ENCODE measurements at places on chromosomes 3 and 15. TPM values are rescaled to one million over a fixed set of nuclear protein-coding genes. Genes with fewer than 3 reads are reported as not detected.

GRCh38 chr3:139577909-139578308 is 38.4 kb upstream of the RBP1 start:
- DNase-seq, result no peak

DNA sequence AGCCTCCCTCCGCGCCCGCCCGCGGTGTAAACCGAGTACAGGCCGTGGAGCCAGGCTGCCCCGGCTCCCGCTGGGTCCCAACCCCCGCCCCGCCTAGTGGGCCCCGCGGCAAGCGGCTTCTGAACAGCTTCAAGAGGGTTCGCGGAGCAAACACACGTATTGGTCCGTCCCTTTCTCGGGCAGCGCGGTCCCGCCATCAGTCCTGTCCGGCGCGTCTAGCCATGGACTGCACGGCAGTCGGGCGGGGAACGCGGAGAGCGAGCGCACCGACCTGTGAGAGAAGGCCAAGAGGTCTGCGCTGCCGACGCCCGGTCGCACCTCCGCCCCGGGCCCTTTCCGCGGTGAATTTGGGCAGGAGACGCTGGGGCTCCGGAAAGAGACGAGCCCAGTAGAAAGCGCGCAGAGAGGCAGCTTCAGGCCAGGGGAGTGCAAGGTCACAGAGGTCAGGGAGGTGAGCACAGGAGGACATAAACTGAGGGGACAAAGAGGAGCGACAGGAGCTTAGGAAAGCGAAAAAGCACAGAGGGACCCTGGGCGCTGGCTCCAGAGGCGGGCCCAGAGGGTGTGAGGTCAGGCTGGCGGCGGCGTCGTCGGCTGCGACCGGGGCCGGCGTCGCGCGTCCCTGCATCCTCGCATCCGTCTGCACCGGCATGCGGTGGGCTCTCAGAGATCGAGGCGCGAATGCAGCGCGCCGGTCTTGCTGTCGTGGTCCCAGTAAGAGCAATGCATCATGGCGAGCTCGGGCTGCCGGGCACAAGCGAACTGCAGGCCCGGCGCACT is 1.8 kb downstream of the FOXL2 start:
- no peak for DNase-seq

DNA sequence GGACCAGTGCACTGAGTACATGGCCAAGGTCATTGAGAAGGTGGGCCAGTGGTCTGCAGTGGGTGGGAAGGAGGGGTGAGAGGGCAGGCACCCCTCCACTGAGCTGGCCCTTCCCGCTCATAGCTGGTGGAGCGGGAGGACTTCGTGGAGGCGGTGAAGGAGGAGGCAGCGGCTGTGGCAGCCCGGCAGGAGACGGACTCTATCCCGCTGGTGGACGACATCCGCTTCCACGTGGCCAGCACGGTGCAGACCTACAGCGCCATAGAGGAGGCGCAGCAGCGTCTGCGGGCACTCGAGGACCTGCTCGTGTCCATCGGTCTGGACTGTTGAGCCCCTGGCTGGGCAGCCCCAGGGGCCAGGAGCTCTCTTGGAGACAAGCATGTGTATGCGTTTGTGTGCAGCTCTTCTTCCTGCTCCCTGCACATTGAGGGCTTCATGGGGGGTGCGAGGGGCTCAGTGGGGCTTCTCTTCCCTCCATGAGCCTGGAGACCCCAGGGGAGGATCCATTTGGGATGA is 7.5 kb downstream of the ABTB1 start:
- DNase-seq, result no peak

The GOLGA8H gene
- 1.1 TPM for total RNA-seq

The DPP8 gene
- 39.5 TPM for total RNA-seq

DNA sequence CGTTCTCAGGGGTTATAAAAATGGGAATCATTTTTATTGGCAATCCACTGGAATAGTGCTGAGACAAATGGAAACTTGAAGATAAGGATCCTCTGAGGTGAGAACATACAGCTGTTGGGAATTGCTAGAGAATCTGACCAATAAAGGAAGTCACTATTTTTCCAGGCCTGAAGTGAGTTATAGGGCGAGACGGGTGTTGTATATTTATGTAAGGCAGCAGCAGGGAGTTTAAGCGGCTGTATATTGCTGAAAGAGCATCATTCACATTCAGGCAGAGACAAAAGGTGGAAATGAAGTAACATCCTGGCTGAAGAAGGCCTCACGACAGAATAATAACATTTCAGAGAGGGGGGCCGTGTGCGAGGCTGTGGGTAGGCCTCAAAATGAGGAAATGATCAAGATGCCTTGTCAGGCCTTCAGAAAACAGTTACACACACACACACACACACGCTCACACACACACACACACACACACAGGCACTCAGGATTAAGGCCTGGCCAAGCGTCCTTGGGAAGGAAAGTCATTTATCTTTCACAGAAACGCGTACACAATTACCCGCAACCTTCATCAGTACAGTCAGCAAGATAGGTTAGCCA is 964.9 kb upstream of the NR2F2 start:
- no peak for DNase-seq

DNA sequence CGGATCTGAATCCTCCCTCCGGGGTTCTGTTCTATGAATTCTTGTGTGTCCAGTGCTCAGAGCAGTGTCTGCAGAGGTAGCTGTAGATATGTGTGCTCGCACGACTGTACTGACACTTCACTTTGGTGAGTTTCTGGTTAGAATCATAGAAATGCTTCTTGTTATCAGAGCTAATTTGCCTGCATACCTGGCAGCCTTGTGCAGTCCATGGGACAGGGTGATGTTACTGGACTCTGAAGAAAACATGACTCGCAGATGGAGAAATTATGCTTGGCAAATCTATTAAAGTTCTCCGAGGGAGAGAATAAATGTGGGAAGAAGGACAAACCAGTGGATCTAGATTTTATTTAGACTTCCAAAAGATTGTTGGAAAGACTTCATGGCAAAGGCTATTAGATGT is 12.2 kb downstream of the CGNL1 start:
- DNase-seq, result no peak

The PLA2G4F gene
- total RNA-seq, result 0.40 TPM

DNA sequence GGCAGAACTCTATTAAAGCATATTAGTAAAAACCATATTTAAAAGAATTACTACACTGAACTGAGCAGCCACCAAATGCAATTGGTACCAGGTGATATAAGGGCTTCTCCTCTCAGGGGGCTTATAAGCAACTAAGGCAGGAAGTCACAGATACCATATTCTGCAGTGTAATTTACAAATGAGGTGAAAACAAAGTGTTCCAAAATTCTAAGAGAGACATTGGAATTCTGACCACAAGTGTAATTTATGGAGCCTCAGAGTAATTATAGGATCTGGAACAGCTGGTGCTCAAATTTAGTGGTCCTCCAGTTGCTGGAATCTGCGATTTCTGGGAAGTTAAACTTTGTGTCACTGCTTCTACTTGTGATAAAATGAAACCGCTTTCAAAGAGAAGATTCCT is 3.1 kb upstream of the NR1I2 start:
- DNase-seq, result no peak

- no peak for DNase-seq
These were observed 30.0 kb upstream of the XYLB start for GRCh38 chr3:38316356-38317191.

- no peak for DNase-seq
These were observed 1.6 kb upstream of the LRRC31 start for GRCh38 chr3:169871129-169871886.

The TCTA gene
- total RNA-seq, result 21.0 TPM

DNA sequence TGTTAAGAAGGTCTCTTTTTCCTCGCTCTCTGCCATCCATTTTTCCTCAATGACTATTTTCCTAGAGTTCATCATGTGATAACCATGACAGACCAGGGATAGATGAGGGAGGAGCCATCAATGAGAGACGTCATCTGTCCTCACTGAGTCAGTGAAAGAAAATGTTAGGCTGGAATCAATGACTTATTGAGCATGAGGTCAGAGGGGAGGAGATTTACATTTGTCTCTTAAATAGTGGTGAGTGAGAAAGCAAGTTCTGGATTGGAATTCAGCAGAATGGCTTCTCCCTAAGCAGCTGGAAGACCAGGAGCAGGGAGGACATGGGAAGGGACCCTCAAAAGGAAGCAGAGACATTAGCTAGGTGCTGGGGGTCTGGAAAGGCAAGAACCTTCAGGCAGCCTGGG is 28.2 kb upstream of the USP3 start:
- no peak for DNase-seq

The CEMIP gene
- 0.04 TPM for total RNA-seq

The NCEH1 gene
- 42.8 TPM for total RNA-seq

DNA sequence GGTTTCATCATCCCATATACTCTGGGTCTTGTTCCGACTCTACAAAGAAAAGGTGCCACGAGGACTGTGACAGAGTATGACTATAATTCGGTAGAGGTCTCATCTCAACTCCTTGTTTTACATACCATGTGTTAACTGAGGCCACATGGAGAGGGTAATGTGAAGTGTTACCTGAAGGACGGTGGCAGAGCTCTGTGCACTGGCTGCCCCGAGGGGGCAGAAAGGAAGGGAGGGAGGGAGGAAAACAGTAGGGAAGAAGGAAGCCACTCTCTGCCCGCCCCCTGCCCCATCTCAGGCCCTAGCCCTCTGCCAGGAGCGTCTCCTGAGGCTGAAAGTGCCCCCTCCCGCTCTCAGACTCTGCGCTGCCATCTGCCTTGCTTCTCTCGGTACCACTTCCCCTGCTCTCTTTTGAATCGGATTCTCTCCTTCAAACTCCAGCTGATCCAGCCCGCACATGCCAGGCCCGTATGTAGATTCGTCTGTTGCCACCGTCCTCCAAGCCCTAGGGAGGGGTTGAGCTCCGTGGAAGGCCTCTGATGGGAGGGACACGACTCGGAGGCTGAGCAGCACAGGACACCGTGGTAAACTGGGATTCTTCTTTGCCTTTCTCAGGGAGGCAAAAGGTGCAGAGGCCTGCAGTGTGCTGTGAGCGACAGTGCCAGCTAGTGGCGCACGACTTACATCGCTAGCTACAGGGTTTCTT is 70.5 kb upstream of the ATP10A start:
- DNase-seq, result peak; percentile 80

The SLC22A13 gene
- total RNA-seq, result not detected

The STRIT1 gene
- total RNA-seq, result 5.5 TPM

GRCh38 chr3:65595222-65596028 is 443.3 kb downstream of the MAGI1 start:
- DNase-seq, result no peak

The FEZF2 gene
- not detected for total RNA-seq

DNA sequence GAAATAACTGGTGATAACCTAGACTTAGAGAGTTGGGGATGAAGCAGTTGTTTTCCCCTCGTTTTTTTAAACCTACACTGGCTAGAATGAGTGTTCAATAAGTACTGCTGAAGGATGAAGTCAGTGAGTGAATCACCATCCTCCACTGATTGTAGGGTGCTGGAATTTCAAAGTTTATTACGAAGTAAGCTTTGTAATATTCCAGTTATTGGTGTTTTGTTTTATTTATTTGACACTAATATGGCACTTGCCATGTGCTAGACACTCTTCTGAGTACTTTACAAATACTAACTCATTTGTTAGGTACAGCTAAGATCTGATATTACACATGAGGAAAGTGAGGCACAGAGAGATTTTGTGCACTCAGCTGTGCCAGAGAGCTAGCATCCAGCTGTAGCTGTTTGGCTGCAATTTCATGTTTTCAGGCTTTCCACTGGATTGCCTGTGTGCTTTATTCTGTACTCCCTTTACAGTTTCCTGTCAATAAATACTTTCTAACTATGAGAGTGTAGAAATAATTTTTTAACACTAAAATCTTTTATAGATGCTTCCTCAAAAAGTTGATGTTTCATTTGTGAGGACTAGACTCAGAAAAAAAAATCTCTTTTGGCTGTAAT is 5.8 kb downstream of the MAP2K5 start:
- DNase-seq, result no peak

DNA sequence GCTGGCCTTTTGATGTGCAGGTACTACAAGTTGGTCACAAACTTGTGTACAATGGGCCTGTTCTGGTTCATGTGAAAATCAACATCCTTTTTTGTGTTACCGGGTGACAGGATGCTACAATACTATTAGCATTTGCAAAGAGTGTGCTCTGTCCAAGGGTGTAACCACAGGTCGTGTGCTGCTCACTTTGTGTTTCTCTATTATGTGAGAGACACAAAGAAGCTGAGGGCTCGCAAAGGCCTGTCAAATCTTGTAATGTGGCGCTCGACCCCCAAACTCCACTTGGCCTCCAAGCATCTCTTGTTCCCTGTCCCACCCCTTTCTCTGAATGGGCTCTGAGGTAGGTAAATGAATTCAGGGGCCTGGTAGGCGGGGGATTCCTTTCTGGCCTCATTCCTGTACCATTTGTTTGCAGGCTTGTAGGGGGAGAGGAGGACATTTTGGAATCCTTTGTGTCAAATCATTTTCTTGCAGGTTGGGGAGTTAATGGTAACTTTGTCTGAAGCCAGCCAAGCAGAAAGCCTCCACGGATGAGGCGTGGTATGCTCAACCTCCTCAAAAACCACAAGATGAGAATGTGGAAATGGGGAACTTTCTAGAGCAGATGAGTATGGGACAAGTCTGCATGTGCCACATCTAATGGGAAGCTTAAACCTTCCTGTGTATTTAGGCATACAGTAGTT is 109.1 kb downstream of the OPA1 start:
- DNase-seq, result no peak

DNA sequence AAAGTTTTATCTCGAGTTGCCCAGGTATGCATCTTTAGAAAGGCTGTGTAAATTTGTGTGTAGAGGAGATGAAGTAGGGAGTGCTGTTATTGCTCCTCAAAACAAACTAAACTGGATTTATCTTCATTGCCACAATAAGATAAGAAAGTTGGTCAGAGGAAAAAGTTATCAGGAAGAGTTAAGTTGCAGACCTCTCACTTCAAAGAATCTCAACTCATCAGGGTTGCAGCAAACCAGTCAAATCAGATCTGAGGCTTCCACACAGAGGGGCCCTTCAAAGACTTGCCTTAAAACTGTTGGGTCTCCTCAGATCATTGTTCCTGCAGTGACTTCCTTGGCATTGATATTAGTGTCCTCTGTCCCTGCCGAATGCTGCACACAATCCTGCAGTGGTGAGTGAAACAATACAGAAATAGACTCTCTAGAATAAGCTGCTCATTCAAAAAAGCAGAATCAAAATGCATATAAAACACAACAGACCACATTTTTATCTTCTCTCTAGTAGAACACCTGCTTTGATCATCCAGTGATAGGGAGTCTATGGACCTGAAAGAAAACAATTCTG is 191.2 kb upstream of the CBLB start:
- no peak for DNase-seq

The OR5K2 gene
- not detected for total RNA-seq

GRCh38 chr15:74830868-74831267 is 4.4 kb downstream of the CPLX3 start:
- DNase-seq, result peak; percentile 74

The PLA2G4E gene
- not detected for total RNA-seq

Data from heart left ventricle (tissue), 16 donors.